Fibroblast of mammary gland (primary cell): ENCODE measurements at places on chromosomes 13 and 19.

DNA sequence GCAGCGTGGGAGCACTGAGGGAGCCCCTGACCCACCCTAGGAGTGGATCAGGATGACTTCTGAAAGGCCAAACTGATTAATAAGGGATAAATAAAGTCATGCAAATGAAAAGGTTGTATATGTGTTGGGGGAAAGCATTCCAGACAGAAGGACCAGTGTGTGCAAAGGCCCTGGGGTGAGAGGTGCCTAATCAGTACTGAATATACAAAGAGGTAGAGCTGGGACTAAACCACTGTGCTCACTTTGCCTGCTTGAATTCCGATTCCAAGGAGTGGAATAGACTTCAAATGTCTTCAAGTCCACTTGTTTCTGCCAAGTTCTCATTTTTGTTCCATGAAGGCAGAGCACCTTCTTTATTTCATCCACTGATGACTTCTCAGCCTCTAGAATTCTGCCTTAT lies 32.6 kb upstream of the ADGRE1 start:
- no peak for DNase-seq

DNA sequence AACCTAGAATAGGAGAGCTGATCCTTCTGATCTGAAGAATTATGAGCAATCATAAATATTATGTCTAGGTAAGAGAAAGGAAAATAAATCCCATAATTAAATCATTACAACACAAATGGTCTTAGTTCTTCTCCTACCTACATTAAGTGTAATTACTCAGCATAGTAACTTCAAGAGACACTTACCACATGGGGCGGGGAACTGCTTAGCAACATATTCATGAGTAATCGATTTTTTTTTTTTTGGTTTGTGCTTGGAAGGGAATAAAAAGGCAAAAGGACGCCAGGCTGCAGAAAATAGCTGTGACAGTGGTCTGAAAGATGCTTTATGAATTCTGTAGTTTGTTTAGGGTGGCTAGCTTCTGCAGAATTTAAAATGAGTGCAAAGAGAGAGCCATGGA lies 103.3 kb upstream of the HTR2A start:
- peak; percentile 68 for DNase-seq

DNA sequence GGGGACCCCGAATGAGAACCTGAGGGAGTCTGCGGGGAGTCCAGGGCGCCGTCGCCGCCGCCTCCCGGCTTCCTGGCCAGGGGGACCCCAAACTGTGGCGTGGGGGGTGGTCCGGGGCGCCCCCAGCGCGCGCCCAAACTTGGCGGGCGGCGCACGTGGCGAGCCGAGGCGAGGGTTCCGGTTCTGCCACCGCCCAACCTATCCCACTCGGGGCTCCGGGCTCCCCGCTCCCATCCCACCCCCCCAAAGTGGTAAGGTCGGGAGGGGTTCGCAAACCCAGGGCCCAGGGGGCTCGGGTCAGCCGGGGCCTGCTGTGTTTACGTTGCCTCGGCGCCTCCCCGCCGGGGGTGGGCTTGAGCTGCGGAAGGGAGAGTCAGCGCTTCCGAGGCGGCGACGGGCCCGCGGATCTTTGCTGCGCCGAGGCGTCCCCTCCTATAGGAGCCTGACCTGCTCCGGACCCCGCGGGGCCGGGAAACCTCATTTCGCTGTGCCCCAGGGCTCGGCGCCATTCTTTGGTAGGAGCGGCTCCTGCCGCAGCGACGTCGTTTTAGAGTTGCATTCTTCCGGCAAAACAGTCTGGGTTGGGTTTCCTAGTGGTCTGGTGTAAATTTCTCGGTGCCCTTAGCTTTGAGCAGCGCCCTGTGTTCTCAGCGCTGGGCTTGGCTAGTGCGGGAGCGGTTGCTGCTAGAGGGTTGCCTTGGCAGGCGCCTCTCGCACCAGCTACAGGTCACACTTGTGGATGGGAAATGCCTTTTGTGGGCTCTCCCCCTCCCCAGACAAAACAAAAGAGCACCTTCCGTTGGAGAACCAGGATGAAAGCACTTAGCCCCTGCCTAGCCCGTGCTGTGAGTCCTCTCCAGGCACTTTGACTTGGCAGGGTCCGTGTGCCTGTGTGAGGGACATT lies 1.2 kb downstream of the DAZAP1 start:
- peak; percentile 47 for DNase-seq

DNA sequence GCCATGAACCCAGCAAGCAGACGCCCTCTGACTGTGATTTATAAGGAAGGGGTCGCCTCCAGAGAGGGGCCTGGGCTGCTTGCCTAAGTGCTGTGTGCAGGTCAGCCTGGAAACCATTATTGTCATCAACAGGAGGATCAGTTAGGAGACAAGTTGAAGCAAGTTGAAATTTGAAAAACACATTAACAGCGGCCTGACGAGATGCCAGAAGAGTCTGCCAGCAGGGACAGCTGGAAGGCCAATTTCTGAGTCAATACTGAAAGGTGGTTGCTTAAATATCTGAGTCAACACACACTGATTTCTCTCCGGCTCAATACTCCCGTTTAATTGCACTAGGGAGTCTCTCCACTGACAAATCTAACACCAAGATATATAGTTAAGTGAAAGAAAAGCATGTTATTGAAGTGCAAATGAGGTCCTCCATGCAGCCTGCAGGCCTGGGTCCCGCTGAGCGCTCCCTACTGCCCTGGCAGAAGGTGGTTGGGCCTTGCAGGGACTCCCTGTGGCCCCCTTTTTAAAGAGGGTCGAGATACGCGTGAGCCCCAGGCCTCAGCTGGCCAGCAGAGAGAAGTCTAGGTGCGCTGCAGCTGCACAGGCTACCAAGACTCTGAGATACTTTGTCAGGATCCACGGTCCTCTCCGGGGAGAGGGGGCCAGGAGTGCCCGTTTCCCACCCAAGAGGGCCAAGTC lies 91.1 kb downstream of the RNASEH2B start:
- DNase-seq = peak; percentile 89

GRCh38 chr13:56720841-56721240 lies 419.9 kb upstream of the PRR20A start:
- DNase-seq = no peak

DNA sequence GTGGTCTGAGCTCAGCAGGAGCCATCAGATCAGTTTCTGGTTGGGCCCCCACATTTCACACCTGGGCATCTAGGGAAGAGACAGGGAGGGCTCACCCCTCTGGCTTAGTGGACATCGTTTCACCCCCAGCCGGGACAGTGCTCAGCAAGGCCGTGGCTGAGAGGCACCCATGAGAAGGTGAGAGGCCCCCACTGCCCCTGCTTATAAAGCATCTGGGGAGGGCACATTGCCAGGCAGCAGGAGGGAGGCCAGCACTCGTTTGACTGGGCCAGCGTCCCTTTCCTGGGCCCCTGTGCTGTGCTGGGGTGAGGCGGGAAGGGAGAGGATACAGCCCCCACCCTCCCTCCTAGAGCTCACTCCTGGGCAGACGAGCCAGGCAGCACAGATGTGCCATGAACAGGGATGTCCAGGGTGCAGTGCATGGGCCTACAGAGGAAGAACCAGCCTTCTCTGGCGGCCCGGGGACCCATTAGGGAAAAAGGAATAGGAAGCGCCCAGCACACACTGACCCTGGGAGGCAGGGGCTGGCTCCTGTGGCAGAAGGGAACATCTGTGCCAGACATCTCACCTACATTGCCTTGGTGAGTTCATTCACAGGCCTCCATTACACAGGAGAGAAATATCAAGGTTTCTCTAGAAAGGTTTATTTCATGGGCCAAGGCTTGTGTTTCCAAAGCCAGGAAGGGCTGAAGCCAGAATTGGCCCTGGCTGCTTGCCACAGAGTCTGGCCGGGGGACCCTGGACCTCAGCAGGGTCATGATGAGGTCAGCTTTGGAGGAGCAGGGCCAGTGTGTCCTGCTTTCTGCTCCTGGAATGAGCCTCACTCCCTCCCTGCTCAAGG lies 7.7 kb downstream of the AP1M1 start:
- DNase-seq = no peak

DNA sequence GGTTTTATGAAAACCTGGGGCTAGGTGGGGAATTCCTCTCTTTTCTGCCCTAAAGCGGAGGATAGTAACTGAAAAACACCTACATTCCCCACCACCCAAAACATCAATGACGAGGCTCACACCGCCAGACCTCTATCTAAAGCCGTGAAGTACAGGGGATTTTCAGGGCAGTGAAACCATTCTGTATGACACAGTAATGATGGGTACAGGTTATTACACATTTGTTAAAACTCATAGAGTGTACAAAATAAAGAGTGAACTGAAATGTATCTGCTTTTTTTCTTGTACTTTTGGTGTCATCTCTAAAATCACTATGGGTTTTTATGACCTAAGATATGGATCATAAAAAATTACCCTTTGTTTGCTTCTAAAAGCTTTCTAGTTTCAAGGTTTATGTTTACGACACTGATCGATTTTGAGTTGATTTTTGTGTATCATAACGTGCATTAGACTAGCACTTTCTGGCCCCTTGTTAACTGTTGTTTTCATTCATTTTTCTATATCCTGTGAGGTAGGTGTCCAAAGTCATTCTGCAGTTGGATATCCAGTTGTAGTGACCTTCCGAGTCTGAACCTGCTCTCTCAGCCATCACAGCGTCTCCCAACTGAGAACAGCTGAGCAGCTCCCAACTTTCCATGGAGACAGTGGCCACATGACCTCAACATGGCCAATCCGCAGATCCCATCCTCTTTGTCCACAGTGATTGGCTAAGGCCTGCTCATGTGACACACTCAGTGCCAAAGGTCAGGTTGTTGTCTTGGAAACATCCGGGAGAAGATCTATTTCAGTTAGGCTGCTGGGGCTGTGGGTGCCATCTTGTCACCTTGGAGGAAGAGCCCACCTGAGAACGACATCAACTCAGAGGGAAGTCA lies 10.3 kb downstream of the MBD3L2B start:
- no peak for DNase-seq
